ENCODE measurements at places on chromosomes 5 and 9.

DNA sequence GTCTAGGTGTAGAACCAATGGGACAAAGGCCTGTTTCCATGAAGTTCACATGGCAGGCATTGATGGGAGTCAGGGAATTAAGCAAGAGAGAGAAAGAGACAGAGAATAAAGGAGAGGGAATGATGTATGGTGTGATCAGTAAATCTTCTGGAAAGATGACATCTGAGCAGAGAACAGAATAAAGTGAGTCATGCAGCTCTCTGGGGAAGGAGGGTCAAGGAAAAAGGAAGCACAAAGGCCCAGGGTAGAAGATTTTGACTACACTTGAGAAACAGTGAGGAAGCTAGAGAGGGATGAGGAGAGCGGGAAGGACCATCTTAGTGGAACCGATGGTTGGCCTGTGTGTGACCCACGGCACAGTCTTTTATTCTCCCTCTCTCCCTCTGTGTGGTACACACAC, 425.9 kb downstream of the SPOCK1 start:
- DNase-seq: no peak

DNA sequence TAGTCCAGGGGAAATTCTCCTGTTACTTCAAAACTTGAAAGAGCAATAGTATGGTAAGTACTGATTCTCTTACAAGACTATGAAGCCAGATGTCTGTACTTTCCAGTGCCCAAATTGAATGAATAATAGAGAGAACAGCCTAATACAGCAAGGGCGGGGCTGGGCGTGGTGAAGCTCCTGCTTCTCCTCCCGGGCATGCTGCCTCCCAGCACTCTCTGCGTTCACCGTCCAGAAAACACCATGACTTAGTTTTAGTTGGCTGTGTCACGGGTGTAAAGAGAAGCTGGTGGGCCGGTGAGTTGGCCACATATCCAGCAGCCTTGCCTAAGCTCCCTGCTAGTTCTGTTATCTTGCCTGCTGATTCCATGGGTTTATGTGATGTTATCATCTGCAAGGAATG, 40.7 kb upstream of the ADAMTS2 start:
- DNase-seq: no peak

GRCh38 chr5:175738126-175738525, 80.3 kb downstream of the HRH2 start:
- DNase-seq: no peak

DNA sequence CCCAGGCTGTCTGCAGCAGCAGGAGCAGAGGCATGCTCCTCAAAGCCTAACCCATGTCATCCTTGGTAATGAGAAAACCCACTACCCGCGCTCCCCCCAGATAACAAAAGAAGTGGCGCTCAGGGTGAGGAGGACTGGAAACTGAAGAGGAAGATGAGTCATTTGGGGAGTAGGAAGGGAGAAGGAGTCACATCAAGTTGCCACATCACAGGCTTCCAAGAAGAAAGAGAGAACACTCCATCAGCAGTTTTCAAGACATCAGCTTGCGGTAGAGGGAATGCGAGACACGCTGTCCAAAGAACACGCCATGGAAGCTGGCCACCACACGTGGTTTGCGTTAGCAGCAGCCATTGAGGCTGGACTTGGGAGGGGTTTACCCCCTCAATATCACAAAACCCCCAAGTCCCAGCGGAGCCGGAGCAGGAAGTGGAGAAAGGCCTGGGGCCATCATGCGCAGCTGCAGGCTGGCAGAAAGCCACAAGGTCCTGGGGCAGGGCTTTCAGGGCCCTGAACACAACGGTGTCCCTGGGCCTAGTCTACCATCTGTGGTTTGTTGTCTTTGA, 41.5 kb downstream of the SH3PXD2B start:
- DNase-seq: no peak

- no peak for DNase-seq
These were observed 17.1 kb upstream of the HSD17B3 start for GRCh38 chr9:96318921-96319565.

DNA sequence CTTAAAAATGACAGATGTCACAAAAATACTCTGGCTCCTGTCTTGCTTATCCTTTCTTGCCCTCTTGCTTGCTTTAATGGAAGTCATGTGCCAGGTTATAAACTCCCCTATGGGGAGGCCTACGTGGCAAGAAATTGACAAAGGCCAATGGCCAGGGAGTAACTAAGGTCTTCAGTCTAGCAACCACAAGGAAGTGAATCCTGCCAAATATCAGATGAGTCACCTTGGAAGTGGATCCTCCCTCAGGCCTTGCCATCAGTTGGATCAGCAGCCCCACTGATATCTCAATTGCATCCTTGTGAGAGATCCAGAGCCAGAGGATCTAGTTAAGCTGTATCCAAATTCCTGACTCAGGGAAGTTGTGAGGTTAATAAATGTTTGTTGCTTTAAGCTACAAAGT, 82.8 kb downstream of the CAAP1 start:
- DNase-seq: no peak

DNA sequence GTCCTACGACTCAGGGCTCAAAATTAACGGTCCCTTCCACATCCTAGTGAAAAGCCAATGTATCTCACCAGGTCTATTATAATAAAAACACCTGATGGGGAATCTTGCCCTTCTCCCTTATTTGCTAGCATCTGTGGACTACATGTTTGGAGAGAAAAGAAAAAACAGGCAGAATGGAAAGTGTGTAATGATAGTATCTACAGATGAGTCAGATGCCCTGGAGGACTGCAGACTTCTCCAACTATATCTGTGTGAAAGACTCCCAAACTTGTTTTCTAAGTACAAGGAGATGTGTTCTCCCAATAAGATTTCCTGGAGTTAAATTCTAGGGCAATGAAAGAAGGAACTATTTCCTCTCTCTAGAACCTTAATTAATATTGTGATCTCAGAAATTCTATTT, 66.0 kb downstream of the FOXB2 start:
- no peak for DNase-seq

- DNase-seq: no peak
These were observed 37.5 kb upstream of the DMRT1 start for GRCh38 chr9:804026-804425.

DNA sequence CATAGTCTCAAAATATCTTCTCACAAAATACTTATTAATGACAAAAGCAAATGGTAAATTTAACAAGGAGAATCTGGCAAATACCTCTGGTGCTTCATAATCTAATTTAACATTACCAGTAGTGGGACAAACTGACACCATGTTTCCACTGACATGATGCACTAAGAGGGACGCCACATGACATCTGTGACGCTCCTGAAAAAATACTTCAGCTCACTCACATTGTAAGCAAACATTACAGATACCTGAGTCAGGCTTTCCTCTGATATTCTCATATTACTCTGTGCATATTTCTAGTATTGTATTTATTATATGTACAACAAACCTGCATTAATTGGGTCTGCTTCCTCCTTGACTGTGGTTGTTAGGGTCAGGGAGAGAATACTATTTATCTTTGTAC, 56.7 kb upstream of the OSMR start:
- DNase-seq: no peak

DNA sequence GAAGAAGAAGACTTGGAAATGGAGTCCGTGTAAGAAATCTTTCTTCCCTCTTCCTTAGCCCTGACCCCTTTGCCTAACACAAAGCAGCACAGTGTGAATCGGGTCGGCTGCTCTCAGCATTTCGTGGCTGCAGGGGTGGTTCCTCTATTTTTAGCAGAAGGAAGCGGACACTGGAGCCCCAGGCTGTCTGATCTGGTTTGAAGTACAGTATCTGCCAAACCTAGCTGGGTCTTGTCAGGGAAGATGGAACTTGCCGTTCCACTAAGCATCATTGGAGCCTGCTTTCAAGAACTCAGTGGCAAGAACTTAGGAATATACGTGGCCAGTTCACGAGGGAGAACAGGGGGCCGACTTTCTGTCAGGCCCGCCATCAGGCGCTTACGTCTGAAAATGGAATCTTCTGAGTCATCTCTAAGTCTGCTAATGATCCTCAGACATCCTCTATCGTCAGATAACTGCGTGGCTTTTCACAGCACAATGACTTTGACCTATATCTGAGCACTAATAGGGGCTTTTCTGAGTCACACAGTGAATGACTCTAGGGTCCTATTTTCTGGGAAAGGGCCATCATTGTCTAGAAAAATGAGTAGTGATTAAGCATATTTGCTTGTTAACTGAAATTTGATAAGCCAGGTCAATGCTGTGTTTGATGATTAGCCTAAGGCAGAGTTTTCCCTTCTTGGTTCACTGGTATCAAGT, 43.3 kb upstream of the NCS1 start:
- peak; percentile 24 for DNase-seq

DNA sequence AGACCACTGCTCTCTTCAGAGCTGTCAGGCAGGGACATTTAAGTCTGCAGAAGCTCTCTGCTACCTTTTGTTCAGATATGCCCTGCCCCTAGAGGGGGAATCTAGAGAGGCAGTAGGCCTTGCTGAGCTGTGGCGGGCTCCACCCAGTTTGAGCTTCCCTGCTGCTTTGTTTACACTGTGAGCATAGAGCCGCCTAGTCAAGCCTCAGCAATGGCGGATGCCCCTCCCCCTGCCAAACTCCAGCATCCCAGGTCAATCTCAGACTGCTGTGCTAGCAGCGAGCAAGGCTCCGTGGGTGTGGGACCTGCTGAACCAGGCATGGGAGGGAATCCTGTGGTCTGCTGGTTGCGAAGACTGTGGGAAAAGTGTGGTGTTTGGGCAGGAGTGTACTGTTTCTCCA, 59.9 kb downstream of the CAVIN4 start:
- DNase-seq: no peak

DNA sequence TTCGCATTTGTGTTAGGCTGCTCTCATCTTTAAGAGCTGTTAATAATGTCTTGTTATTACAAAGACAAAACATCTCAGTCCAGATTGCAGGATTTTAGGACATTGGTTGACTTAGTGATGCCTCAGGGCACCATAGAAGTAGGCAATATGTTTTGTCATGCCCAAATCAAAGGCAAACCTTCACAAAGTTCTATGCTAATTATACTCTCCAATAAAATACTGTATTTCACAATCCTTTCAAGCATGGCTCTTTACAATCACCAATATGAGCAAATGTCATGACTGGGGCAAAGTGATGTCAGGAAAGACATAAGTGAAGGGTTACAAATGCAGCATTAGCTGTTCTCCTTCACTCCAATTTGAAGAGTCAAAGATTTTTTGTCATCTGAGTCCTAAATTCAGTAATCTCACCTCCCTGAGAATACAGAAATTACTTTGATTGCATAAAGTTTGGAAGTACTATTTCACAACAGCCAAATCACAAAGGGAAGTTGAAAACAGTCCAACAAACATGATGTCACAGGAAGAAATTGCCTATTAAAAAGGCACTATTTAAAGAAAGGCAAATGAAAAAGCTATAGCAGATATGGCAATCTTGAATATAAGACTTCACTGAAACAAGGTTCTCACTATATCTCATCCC, 303.2 kb downstream of the PRR16 start:
- DNase-seq: no peak

DNA sequence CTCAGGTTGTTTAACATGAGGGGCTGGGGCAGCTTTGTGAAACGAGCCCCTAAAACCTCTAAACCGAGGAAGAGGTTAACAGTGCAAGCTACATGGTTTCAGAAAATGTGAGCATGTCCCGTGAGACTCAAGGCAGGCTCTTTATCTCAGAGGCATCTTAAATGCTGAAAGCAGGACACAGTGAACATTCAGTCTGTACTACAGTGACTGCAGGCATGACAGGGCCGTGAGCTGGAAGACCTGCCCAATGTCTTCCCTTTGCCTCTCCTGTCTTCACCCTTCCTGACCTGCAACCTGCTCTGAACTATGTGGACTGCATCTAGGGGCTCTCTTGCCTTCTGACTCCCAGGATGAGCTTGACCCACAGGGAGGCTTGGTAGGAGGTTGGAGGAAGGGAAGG, 58.3 kb downstream of the PRLR start:
- DNase-seq: no peak

DNA sequence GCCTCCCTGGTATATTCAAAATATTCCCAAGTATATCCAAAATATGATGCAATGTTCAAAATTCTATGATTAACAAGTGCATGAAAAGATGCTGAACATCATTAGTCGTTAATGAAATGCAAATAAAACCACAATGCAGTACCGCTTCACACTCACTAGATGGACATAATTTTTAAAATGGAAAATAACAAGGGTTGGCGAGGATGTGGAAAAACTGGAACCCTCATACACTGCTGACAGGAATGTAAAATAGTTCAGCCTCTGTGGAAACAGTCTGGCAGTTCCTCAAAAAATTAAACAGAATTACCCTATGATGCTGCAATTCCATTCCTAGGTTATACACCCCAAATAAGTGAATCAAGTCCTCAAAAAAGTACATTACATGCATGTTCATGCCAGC, 36.1 kb upstream of the MYOT start:
- DNase-seq: no peak

DNA sequence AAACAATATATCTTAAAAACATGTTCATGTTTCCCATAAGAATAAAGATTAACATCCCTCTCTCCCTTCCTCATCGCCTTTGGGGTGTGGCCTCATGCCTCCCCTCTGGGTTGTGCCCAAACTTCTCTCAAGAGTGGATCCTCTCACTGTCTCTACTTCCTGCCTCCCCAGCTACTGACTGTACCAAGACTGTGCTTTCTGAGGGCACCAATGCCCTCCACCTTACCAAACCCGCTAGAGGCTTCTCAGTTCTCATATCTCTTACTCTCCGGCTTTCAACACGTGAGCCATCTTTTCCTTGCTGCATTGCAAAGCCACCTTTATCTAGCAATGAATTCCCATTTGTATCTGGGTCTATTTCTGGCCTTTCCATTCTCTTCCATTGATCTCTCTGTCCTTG, 34.4 kb upstream of the KCNIP1 start:
- no peak for DNase-seq

DNA sequence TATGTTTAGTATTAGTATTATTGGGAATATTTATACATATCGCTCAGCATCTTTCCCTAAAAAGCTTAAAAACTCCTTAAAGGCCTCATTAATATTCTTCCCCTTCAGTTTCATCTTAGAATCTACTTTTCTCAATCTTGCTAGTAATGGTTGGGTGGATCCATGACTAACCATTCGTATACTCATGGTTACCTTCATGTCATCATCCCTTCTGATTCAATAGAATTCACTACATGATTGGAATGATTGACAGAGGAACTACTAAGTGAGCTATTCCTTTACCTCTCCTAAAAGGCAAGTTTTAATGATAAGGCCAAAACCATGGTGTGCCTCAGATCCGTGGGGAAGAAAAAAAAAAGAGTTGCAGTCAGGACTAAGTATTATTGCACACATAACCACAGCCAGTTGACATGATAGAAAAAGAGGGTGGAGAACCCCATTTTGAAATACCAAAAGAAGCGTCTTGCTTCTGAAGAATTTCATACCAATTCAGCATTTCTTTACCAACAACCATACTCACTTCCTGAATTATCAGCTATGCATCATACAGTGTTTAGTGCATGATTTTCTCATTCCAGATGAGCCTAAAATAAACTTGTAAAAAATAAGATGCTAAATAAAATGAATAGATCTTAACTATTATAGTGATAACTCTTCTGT, 624.6 kb downstream of the PDE4D start:
- DNase-seq: no peak

- no peak for DNase-seq
These were observed 64.2 kb upstream of the SELENOP start for GRCh38 chr5:42875785-42876374.

- DNase-seq: no peak
These were observed 72.6 kb upstream of the PALM2AKAP2 start for GRCh38 chr9:109707355-109707754.
